ENCODE measurements at places on chromosomes 2 and 18.

- no peak for DNase-seq
These were observed 9.1 kb upstream of the HMSD start for GRCh38 chr18:63940008-63940407.

GRCh38 chr2:176650104-176650837, 381.0 kb downstream of the MTX2 start:
- DNase-seq = no peak

GRCh38 chr2:175612280-175612679, 389.8 kb downstream of the LNPK start:
- DNase-seq = no peak

- DNase-seq = peak; percentile 92
These were observed 124.7 kb downstream of the HDAC4 start for GRCh38 chr2:239275847-239276831.

DNA sequence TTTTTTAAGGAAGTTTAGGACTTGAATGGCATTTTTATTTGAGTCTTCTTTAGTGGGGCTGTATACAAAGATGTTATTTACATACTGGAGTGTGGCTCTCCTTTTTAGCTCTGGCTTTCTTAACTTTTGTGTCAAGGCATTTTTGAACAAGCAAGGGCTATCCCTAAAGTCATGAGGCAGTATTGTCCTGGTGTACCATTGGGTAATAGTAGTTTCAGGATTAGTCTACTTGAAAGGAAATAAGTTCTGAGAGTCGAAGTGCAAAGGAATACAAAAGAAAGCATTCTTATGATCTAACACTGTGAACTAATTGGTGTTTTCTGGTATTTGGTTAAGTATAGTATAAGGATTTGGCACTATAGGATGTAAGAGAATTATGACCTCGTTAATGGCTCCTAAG, 1.9 kb upstream of the CYP27A1 start:
- DNase-seq = no peak

GRCh38 chr2:213766465-213766901, 482.2 kb downstream of the SPAG16 start:
- DNase-seq = no peak

- DNase-seq = no peak
These were observed 56.7 kb upstream of the MYCN start for GRCh38 chr2:15883684-15884083.

GRCh38 chr2:151766437-151767153, 32.3 kb upstream of the NEB start:
- DNase-seq = no peak

GRCh38 chr2:14513903-14514302, 118.6 kb upstream of the LRATD1 start:
- no peak for DNase-seq

- no peak for DNase-seq
These were observed 107.8 kb downstream of the NDUFA10 start for GRCh38 chr2:239917125-239917956.

GRCh38 chr2:104825124-104825865, 28.6 kb upstream of the POU3F3 start:
- DNase-seq = no peak

DNA sequence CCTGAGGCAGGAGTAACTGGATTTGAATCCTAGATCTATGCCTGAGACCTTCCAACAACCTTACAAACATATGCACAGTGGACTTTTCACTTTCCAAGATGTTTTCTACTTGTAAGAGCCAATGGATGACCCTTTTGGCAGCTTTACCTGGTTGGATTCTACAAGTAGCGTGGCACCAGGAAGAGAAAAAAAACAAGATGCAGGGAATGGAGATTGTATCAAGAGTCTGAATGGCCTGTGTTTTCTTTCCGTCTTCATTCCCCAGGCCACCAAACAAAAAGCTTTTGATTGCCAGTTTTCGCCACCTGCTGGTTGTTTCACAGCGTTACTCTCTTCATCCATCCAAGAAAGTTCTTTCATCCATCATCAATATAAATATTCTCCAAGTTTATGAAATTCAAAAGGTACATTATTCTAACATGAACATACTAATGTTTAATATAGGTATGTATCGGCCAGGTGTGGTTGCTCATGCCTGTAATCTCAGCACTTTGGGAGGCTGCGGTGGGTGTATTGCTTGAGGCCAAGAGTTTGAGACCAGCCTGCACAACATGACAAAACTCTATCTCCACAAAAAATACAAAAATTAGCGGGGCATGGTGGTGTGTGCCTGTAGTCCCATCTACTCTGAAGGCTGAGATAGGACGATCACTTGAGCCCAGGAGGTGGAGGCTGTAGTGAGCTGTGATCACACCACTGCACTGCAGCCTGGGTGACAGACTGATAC, 3.5 kb upstream of the BCL2 start:
- DNase-seq = peak; percentile 35

GRCh38 chr2:143623231-143623908, 494.2 kb downstream of the ARHGAP15 start:
- no peak for DNase-seq

GRCh38 chr18:33577685-33578517, at the start of gene ASXL3:
Gene ASXL3, plus strand, starts transcription at chr18:33578219. Its CDS starts 413 bp downstream, at chr18:33578632.
- peak; percentile 1 for DNase-seq

DNA sequence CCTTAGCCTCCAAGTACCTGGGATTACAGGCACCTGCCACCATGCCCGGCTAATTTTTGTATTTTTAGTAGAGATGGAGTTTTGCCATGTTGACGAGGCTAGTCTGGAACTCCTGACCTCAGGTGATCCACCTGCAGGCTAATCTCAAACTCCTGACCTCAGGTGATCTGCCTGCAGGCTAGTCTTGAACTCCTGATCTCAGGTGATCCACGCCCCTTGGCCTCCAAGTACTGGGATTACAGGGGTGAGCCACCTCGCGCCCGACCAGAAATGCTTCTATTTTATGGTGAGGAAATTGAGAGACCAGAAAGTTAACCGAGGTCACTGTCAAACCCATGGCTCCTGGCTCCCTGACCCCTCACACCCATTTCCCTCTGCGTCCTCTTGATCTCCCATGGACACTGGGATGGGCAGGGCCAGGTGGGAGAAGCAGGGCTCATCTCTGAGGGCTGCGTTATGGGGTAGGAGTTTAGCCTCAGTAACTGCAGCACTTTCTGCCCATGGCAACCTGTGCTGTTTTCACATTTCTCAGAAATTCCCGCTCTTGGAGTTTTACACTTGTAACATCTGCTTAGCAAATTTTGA, 210.0 kb downstream of the AGAP1 start:
- DNase-seq = no peak

DNA sequence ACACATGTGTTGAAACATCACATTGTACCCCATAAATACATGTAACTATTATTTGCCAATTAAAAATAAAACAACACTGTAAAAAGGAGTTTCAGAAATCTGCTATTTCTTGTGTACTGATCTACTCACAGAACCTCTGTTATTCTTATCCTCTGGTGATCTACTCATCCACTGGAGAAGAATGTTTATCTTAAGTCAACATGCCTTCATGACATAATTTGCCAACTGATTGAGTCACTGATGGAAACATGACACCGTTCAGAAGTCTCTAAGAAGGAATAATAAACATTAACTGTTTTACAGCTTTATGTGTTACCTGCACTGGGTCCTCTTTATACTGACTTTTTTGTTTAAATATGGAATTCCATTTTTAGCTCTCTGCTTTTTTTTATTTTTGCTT, 555.2 kb downstream of the DCDC2C start:
- DNase-seq = no peak

- DNase-seq = no peak
These were observed 33.6 kb upstream of the SMAD2 start for GRCh38 chr18:47964053-47964452.

GRCh38 chr2:9256570-9257043, 50.0 kb downstream of the ASAP2 start:
- DNase-seq = no peak

GRCh38 chr2:125004106-125004800, 979.2 kb downstream of the CNTNAP5 start:
- DNase-seq = peak; percentile 56
